ENCODE measurements at places on chromosomes 7 and 10.
A peak's percentile ranks its signal among the peaks of the same experiment; 100 is the strongest.

GRCh38 chr10:30435073-30435422 is 1.1 kb downstream of the MAP3K8 start:
- no peak for DNase-seq

DNA sequence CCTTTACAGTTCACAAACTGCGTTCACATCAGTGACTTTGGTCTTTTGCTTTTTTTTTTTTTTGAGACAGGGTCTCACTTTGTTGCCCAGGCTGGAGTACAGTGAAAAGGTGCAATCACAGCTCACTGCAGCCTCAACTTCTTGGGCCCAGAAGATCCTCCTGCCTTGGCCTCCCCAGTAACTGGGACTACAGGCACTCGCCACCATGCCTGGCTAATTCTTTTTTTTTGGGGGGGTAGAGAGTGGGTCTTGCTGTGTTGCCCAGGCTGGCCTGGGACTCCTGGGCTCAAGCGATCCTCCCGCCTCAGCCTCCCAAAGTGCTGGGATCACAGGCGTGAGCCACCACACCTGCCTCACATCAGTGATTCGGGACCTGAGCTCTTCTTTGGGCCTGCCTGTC is 35.7 kb upstream of the UNCX start:
- DNase-seq, result no peak

- no peak for DNase-seq
Observed at GRCh38 chr7:117323851-117324711, 1.2 kb upstream of the WNT2 start.

- DNase-seq, result no peak
Observed at GRCh38 chr7:131498237-131498885, 58.1 kb downstream of the PODXL start.

DNA sequence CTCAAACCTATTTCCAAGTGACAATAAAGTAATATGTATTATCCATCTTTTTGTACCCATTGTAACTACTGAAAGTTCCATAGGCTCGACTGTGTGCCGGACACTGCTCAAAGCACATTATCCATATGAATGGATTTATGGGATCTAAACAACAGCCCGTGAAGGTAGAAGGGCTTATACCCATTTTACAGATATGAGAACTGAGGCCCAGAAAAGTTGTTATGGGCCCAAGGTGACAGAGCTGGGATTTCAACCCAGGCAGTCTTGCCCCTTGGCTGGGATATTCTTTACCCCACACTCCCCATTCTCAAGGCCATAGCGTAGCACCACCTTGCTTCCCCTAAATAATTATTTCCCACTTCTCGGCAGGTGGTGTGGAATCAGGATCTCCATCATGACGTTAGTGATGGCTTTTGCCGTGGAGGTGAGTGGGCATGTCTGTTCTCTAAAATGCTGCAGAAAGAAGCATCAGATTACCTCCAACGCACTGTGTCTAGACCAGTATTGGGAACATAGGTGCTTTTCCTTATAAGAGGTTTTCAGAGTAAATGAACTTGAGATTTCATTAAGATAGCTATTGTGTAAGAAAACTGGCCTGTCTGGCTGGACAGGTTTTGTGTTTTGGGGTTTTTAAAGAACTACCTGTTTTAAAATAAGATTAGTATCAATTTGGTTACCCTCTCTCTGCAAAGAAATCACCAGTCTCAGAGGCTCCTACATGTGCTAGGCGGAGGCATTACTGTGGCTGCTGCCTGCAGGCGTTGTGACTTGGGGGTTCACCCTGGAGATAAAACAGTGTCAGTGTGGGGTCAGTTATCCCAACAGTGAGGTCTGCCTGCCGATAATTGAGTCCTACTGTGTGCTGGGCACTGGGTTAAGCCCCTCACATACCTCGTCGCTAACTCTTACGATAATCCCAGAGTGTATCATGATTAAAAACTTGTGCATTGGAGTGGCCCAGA is 85.1 kb upstream of the SDK1 start:
- DNase-seq, result no peak

- DNase-seq, result no peak
Observed at GRCh38 chr7:16430133-16430532, 8.8 kb upstream of the CRPPA start.

- DNase-seq, result no peak
Observed at GRCh38 chr7:132577206-132578049, 1.2 kb upstream of the PLXNA4 start.

DNA sequence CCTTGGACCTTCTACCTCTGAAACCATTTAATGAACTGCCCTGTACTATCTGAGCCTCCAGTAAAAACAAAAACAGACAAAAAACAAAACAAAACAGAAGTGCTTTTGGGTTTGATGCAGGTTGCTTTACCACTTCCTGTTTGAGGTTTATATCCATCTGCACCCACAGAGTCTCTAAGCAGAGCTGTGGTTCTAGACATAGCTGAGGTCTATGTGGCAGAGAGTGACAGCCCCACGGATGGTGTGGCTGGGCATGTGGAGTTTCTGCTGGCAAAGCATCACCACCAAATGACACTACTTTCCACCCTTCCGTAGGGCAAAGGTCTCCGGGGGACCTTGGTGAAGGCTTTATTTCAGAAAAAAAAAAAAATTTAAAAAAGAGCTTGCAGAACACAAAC is 754.2 kb downstream of the GRID1 start:
- DNase-seq, result peak; percentile 84

Data from naive thymus-derived CD4-positive, alpha-beta T cell (primary cell).